ENCODE measurements at places on chromosomes 13 and 19.
A peak's percentile ranks its signal among the peaks of the same experiment; 100 is the strongest.

- no peaks in the 10 kb centered on the region for H3K27me3 ChIP-seq
- peaks cover 29% of the 10 kb centered on the region for H3K36me3 ChIP-seq
- DNase-seq = no peak
- H3K4me3 ChIP-seq = no peak overlapping the region
- no peak overlapping the region for H3K27ac ChIP-seq
Observed at GRCh38 chr19:48975947-48976847, 11.1 kb downstream of the FTL start.

DNA sequence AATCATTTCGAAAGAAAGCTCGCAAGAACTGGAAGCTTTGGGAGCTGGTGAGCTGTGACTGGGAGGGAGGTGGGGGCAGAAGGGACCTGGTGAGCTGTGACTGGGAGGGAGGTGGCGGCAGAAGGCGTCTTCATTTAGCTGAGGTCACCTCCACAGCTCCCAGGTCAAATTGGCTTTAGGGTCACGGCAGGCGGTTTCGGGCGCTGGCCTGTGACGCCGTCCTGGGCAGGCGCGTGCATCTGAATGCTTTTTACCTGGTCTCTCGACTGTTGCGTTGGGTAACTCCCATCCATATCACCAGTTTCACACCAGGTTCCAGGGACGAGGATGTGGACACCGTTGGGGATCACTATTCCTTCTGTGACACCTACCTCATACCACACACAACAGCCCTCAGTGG, 29.2 kb downstream of the C2CD4C start:
- no peak overlapping the region for H3K27ac ChIP-seq
- peaks cover 19% of the 10 kb centered on the region for H3K27me3 ChIP-seq
- H3K36me3 ChIP-seq = no peaks in the 10 kb centered on the region

DNA sequence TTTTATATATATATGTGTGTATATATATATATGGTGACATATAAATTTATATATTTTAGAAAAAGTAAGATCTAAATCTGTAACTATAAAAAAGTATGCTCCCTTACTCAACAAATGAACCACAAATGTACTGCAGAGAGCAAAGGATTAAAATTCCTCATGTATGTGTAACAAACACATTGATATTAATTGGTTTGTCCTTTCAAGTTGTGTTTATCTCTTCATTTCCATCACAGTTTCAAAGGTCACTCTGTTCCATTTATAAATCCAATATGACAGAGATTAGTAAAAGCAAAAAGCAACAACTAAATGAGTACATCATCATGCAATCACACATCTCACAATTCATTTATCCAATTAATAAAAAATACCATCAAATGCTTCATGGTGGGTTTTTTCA, 247.9 kb downstream of the DACH1 start:
- no peaks in the 10 kb centered on the region for H3K36me3 ChIP-seq
- H3K4me3 ChIP-seq = no peak overlapping the region
- H3K27me3 ChIP-seq = no peaks in the 10 kb centered on the region
- no peak overlapping the region for H3K27ac ChIP-seq
- H3K4me1 ChIP-seq = no peaks in the 10 kb centered on the region

GRCh38 chr19:35993923-35994598, 927 bp upstream of the SDHAF1 start:
- peak overlapping the region; percentile 49 for H3K27ac ChIP-seq
- DNase-seq = peak; percentile 48
- H3K36me3 ChIP-seq = peaks cover 15% of the 10 kb centered on the region
- peak overlapping the region; percentile 92 for H3K4me3 ChIP-seq
- peaks cover 31% of the 10 kb centered on the region for H3K4me1 ChIP-seq

DNA sequence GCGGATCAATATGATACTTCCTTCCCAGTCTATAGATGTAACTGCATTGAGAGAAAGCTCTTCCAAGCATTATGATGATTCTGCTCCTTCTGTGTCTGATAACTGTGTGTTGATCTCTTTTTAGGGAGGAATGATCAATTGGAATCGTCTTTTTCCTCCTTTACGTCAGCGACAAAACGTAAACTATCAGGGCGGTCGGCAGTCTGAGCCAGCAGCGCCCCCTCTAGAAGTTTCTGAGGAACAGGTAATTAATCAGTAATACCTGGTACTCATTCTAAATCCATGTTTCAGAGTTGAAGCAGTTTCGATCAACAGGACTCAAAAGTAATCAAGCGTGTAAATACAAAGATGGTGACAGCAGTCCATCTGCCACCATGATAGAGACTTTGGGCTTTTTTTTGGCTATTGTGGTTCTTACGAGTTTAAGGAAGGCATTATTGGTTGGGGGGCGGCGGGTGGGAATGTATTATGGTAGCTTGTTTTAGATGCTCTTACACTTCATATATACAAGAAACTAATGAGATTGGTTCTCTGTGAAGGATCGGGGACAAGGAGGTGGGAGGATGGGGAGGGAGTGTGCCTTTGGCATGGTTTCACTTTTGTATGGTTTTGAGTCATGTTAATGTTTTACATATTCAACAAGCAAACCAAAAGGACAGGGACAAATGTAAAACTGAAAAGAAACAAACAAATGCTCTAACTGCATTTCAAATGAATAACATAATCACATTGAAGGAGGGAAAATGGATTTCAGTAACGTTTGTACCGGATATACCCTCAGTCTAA, 60.7 kb upstream of the GPR183 start:
- H3K4me3 ChIP-seq = peak overlapping the region; percentile 3
- peaks cover 49% of the 10 kb centered on the region for H3K36me3 ChIP-seq
- peaks cover 93% of the 10 kb centered on the region for H3K4me1 ChIP-seq
- DNase-seq = no peak
- no peaks in the 10 kb centered on the region for H3K27me3 ChIP-seq
- peak overlapping the region; percentile 82 for H3K27ac ChIP-seq

DNA sequence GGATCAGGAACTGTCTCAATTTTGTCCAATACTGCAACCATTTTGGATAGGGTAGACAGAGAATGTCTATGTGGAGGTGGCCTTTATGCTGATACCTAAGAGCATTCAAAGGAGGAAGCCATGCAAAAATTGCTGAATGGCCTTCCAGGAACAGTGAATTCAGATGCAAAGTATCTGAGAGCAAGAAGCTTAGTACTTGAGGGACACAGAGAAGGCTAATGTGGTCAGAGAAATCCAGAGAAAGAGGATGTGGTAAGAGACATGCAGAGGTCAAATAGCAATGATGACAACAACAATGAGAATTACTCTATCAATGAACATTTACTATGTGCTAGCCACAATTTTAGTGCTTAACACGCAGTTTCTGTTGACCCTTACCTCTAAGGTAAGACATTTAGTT, 785.6 kb upstream of the KLHL1 start:
- no peak overlapping the region for H3K27ac ChIP-seq
- H3K27me3 ChIP-seq = no peaks in the 10 kb centered on the region
- no peak overlapping the region for H3K4me3 ChIP-seq
- H3K36me3 ChIP-seq = no peaks in the 10 kb centered on the region
- no peaks in the 10 kb centered on the region for H3K4me1 ChIP-seq
- DNase-seq = no peak

DNA sequence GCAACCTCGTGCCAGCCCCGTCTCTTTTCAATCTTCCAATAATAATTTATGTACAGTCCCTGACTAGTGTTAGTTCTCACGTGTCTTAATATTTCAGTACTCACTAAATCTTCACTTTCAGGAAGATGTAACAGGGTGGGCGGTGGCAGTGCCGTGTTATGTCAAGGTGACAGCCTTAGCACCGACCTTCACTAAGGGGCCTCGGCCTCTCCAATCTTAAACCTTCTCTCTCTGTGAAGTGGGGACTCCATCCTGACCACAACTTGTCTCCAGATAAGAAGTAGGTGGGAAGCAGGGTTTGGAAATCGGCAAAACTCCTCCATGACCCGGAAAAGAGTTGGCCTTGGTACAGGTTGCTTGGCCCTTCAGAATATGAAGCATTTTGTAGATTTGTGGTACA, 1.8 kb downstream of the RPS19 start:
- H3K4me1 ChIP-seq = peaks cover 68% of the 10 kb centered on the region
- peak overlapping the region; percentile 94 for H3K4me3 ChIP-seq
- no peak for DNase-seq

DNA sequence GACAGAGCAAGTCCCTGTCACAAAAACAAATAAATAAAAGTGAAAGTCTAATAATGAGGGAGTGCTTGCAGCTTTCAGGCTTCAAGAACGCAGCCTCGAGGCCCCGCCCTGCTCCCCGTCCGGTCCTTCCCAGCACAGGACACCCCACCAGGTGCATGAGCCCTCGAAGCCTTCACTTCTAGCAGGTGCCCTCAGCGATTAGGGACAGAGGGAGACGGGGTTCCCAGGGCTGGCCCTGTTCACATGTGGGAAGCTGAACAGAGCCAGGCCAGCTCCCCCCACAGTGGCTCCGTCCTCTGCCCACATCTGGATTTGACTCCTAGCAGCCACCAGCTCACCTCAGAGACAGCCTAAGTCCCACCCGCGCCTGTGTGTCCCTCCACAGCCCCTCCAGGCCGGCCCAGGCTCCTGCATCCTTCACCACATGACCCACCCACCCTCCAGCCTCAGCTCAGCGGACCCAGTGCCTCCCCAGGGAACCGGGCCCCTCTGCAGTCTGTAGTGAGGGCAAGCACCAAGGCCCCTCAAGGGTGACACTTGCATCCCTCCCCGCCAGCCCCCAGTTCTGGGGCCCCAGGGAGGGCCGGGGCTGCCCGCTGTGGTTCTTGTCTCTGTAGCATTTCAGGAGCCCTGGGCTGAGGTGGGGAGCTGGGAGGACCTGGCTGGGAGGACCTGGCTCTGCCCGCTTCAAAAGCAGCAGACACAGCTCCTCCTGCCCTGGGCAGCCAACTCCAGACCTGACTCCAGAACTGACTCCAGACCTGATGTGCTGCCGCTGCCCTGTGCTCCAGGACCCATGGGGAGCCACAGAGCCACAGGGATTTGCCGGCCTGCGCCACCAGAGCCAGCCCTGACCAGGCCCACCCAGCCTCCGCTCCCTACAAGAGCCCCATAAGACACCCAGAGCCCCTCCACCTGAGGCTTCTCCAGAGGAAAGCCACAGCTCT, 27.2 kb downstream of the GPX4 start:
- H3K27me3 ChIP-seq = no peaks in the 10 kb centered on the region
- H3K4me1 ChIP-seq = peaks cover 34% of the 10 kb centered on the region
- peak overlapping the region; percentile 87 for H3K27ac ChIP-seq
- peak overlapping the region; percentile 85 for H3K4me3 ChIP-seq
- H3K36me3 ChIP-seq = peaks cover 6% of the 10 kb centered on the region

GRCh38 chr19:42271045-42271419, 2.0 kb downstream of the CIC start:
- peaks cover 7% of the 10 kb centered on the region for H3K36me3 ChIP-seq
- no peak overlapping the region for H3K4me3 ChIP-seq
- no peak for DNase-seq
- H3K27me3 ChIP-seq = no peaks in the 10 kb centered on the region
- peak overlapping the region; percentile 99 for H3K27ac ChIP-seq

DNA sequence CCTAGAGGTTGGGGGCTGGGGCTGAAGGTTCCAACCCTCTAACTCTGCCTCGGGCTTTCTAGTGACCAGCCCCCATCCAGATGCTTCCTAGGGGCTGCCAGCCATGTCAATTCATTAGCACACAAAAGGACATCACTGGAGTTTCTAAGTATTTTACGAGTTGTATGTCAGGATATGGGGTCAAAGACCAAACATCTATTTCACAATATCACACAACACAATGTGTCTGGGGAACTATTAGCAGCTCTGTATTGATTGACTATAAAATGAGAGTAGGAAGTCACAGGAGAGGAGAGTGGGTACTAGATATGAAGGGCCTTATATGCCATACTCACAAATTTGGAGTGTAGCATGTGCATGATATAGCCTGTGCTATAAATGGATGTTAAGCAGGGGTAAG, 42.1 kb downstream of the LPAR6 start:
- peaks cover 32% of the 10 kb centered on the region for H3K36me3 ChIP-seq
- no peaks in the 10 kb centered on the region for H3K27me3 ChIP-seq
- DNase-seq = no peak
- no peak overlapping the region for H3K27ac ChIP-seq

DNA sequence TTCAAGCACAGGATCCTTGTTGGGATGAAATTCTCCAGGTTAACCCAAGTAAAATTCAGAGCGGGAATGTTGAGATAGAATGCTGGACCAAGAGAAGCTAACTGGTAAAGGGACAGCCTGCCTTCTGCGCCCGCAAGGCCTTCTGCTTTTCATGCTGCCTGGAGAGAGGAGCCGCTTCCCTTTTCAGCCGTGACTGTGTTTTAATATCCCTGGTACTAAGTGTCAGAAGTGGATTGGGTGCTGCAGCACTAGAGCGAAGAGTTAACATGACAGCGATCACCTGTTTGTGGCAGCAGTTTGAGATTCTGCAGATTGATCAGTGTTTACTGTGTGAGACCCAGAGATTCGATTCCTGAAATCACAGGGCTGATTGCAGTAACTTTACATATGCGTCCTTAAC, 197.4 kb upstream of the ZNF536 start:
- peaks cover 3% of the 10 kb centered on the region for H3K27me3 ChIP-seq
- H3K4me3 ChIP-seq = no peak overlapping the region
- no peaks in the 10 kb centered on the region for H3K36me3 ChIP-seq

DNA sequence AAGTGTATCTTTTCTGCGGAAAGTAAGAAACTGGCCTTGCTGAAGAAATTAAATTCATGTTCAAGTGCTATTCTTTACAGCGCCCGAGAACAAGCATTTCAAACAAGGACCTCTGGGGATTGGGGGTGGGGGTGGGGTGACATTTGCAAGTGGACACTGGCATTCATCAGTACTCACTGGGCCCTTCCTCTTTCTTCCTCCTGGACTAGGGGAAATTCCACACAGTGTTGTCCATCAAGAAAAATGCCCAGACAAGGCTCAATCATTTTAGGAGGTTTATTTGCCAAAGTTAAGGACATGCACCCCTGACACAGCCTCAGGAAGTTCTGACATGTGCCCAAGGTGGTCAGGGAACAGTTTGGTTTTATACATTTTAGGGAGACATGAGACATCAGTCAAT, 22.9 kb upstream of the OR10H1 start:
- H3K27ac ChIP-seq = no peak overlapping the region
- no peak overlapping the region for H3K4me3 ChIP-seq
- H3K4me1 ChIP-seq = peaks cover 29% of the 10 kb centered on the region

GRCh38 chr19:34319230-34319585, 45.8 kb upstream of the GPI start:
- H3K27me3 ChIP-seq = no peaks in the 10 kb centered on the region
- H3K4me3 ChIP-seq = no peak overlapping the region
- peaks cover 33% of the 10 kb centered on the region for H3K4me1 ChIP-seq
- peaks cover 9% of the 10 kb centered on the region for H3K36me3 ChIP-seq

- no peaks in the 10 kb centered on the region for H3K36me3 ChIP-seq
- no peak overlapping the region for H3K27ac ChIP-seq
- H3K27me3 ChIP-seq = peaks cover 19% of the 10 kb centered on the region
- DNase-seq = no peak
- H3K4me1 ChIP-seq = no peaks in the 10 kb centered on the region
Observed at GRCh38 chr19:32230441-32230840, 115.0 kb upstream of the ZNF507 start.
